ENCODE measurements at places on chromosomes 1 and 21.

DNA sequence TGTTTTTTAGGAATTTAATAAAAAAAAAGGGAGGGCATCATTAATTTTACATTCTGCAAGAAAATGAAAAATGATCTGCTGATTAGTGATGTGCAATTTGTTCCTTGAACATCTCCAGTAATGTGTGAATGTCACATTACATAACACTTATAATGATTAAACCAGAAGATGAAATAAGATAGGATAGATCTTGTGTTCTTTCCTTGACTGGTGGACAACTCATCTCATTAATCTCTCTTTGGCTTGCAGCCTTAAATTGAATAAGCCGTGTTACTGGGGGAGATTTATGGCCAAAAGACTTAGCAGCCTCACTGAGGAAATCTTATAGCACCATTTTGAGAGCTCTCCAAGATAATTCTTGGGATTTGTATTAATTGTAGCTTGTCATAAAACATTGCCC lies 217.2 kb downstream of the ST6GALNAC3 start:
- no peak for DNase-seq

DNA sequence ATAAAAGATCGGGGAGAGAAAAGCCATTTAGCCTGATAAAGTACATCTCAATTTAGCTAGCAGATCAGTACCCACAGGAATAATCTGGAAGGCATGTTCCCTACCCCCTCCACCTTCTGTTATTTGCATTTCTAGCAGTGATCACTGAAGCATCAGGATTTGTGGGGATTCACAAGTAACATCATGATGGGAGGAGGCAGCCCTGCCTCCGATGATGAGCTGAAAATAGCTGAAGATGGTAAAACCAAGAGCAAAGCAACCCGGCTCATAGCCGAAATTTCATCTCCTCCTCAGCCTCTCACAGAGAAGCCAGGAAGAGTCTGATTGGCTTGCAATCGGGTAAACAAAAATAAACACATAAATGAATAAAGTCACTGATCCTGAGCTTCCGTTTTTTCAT lies 2.4 kb downstream of the CCSAP start:
- DNase-seq = no peak

DNA sequence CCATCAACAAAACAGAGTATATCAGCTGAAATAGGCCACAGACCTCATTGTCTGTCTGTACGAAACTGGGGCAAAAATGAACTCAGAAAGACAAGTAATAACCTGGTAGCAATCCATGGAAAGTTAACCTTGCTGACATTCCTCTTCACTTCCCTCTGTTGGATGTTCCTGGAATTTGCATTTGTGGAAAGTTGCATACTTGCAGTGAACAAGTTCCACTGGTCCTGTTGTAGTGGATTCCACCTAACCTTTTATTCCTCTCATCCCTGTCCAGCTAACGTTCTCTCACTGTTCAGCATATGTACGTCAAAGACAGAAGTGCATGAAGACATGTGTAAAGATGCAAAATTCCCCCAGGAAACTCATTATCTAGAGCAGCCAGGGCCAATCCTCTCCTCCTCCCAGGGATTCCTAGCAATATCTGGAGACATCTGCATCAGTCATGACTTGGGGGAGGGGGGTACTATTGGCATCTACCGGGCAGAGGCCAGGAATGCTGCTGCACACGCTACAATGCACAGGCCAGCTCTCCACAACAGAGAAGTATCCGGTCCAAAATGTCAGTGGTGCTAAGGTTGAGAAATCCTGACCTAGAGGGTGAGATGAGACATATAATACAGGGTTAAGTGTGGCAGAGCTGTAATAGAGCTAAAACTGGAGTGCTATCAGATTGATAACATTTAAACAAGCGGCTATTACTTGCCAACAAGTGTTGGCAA lies 8.2 kb downstream of the LPAR3 start:
- no peak for DNase-seq

- DNase-seq = no peak
Observed at GRCh38 chr1:214310010-214310409, 29.1 kb downstream of the SMYD2 start.

DNA sequence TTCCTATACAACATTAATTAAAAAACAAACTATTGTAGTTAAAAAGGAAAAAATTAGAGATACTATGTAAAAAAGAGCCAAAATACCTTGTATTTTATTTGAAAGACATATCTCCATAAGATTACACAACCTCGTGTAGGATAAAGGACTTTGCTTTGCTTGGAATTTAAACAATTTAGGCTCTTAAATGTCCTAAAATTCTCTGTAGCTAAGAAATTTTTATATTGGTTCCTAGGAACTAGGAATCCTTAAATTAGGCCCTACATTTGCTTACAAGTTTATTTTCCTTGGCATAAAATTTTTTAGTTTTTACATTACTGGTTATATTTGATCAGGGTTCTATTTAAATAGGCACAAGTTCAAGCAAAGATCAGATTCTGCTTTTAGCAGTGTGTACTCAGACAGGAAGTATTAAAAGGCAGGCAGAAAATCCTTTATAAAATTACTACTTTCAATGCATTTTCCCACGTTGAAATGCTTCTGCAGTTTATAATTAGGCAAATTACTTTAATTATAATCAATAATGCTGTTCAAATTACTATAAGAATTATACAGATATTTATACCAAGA lies 3.4 kb upstream of the ANGPTL3 start:
- DNase-seq = no peak

DNA sequence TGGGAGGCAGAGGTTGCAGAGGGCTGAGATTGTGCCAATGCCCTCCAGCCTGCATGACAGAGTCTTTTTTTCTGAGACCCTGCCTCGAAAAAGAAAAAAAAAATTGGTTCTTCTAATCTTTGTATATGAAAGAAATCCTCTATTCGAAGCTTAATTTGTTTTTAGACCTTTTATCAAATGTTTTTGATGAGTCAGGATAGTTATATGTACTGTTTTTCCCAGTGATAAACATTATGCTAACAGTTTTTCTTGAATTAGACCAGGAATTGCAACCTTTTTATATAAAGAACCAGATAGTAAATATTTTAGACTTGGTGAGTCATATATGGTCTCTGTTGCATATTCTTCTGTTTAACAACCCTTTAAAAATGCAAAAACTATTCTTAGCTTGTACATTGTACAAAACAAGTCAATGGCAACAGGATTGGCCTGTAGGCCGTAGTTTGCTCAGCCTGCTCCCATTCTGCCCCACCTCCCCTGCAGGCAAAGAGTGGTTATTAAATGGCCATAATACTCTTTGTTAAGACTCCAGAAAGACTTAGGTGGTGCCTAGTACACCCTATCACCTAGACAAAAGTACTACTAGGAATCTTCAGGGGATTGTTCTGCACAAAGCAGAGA lies 45.2 kb downstream of the LYST start:
- DNase-seq = no peak

DNA sequence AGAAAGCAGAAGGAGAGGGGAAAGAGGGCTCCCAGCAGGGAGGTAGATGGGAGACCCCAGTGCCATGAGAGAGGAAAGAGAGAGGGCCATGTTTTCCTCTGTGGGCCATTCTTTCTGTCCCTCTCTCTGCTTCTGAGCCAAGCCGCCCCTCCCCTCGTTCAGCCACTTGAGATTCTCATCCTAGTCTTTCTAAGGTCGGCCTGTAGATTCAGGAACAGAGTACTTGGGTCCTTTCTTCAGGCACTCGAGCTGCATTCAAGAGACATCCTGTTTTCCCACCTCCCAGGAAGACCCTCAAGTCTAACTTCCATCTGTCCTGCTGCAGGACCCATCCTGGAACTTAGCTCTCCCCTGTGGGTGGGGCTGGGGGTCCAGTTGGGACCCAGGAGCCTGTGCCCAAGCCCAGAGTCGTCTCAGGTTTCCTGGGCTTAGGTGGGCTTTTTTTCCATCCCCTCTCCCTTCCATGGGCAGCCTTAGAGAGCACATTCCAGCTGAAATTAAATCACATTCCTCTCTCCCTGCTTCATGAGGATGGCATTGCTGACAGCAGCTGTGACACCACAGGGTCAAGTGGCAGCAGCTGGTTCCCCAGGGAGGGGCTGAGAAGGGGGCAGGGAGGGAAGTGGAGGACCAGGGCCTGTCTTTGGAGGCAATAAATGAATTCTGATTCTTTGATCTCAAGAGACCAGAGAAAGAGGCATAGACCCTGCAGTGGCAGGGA lies 13.0 kb downstream of the NES start:
- DNase-seq = no peak

DNA sequence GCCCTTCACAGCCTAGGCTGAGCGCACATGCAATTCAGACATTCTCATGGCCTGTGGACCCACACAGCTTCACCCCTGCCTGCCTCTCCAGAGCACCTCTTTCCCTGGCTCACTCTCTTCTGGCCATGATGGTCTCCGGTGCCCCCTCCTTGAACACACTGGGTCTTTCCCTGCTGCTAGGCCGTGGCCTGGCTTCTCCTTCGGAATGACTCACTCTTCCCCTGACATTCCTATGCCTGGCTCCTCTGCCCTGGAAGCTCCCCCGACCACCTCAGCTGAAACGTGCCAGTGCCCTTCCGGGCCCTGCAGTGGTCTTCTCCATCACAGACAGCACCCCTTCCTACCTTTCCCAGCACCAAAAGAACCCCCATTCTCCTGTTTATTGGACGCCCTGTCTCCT lies 28.3 kb downstream of the EPHA8 start:
- DNase-seq = no peak

- DNase-seq = peak; percentile 89
Observed at GRCh38 chr1:201530741-201531531, 8.0 kb upstream of the NAV1 start.

- DNase-seq = peak; percentile 51
Observed at GRCh38 chr1:10378081-10378841, 20.6 kb upstream of the PGD start.

DNA sequence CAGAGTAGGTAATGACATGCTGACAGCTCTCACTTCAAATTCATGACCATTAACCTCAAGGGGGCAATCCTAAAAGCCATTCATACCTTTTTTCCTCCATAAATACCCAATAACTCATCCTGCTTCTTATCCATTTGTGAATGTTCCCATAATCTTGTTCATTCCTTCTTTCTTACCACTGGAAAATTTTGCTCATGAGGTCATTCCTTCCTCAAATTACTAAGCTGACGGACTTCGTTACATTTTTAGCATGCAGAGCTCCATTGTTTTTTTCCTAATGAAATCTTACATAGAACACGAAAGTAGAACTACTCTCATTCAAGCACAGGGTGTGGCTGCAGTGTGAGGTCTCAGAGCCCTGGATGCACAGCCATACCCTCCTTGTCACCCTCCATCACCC lies 276.5 kb upstream of the DPYD start:
- no peak for DNase-seq

DNA sequence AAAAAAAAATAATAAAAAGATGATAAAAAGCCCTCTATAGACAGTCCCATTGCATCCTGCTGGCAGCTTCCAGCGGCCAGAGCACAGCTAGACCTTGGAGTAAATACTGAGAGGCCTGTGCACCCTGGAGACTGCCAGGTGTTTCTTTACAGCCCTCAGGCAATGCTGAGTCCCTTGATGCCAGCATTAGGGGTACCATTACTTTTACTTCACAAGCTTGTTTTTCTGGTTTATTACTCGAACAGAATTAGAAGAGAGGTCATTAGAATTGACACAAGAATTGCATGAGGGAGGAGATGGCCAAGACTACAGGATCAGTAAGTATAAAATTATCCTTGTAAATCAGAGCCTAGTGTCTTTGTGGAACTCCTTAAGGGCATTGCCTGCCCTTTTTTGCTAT lies 43.6 kb downstream of the AKNAD1 start:
- DNase-seq = no peak

DNA sequence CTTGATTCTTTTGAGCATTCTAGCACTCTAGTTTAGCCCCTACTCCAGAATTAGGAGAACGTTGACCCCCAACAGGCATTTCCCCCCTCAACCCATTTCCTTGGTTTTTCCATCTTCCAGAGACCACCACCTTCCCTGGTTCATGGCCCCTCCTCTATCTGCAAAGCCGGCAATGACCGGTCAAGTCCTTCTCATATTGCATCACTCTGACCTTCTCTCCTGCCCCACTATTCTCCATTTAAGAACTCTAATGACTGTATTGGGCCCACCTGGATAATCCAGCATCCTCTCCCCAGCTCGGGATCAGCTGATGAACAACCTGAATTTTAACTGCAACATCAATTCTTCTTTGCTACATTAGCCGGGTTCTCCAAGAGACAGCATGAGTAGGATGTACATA lies 437.4 kb downstream of the NPHP4 start:
- no peak for DNase-seq

DNA sequence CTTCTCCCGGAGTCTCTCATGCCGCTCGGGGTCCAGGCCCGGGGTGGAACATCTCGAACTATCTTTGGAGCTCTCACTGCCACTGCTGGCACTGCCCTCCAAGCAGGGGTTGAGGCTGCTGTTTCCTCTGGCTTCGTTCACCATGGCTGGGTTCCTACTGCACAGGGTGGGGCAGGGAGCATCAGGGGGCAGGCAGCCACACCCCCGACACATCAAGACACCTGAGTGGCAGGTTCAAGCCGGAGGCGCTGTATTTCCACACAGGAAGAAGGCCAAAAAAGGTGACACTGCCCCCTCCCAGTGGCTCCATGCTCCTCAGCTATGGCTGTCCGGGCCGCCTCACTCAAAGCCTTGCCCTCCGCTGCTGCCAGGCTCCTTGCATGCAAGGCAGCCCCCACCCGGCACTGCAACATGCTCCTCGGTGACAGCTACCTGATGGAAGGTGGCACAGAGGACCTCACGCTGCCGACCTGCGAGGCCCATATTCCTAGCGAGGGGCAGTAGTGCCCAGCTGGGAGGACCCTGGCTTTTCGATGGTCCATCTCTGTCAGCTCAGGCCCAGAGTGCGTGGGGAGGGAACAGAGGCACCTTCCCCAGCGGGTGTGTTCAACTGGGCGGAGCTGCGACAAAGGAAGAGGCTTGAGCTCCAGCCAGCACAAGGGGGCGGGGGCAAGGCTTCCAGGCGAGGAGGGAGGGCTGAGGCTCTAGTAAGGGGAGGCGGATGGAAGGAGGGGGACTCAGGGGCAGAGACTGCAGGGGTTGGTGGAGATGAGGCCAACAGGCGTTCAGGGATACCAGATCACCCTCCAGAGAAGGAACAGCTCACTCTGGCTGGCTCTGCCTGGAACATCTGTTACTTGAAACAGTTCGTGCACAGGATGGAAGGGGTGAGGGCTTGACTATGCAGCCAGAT lies 2.5 kb downstream of the MTHFR start:
- peak; percentile 95 for DNase-seq

GRCh38 chr1:226660410-226661182 lies 78.5 kb downstream of the ITPKB start:
- peak; percentile 78 for DNase-seq

DNA sequence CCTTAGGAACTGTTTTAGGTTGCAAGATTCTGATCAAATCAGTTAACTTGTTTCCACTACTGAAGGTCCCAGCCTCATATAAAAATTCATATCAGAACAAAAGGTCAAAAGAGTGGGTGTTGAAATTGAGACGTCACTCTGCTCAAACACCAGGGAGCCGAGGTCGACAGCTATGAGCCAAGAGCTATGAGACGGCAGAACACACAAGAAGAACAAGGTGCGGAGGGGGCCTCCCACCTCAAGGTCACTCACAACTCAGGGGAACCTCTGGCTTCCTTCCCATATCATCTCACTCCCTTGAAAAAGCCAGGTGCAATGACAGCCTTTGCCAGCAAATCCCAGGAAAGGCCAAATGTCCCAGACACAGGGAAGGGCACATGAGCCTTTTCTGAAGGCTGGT lies 749 bp downstream of the SEC16B start:
- no peak for DNase-seq

Data from heart left ventricle (tissue), 16 donors.